Calu3 (cell line): ENCODE measurements at places on chromosomes 2 and 18.

GRCh38 chr2:40178971-40179370 is 272.9 kb downstream of the SLC8A1 start:
- no peak for DNase-seq

DNA sequence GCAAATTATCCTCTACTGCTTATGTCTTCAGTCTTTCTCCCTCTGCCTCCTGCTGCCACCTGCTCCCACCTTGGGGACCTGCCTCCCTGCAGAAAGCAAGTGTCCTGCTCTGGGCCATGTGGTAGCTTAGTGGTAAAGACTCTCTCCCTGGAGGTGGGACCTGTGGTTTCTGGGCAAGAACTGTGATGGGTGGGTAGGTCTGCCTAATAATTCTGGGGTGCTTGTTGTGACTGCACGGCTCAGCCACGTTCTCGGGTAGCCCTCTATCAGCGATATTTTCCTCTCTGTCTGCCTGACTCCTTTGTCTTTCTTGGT is 16.4 kb upstream of the CD28 start:
- no peak for DNase-seq

- DNase-seq: peak; percentile 54
Observed at GRCh38 chr2:69616755-69617154, 26.8 kb downstream of the AAK1 start.

GRCh38 chr2:149819356-149819957 is 231.9 kb upstream of the MMADHC start:
- DNase-seq: peak; percentile 59

DNA sequence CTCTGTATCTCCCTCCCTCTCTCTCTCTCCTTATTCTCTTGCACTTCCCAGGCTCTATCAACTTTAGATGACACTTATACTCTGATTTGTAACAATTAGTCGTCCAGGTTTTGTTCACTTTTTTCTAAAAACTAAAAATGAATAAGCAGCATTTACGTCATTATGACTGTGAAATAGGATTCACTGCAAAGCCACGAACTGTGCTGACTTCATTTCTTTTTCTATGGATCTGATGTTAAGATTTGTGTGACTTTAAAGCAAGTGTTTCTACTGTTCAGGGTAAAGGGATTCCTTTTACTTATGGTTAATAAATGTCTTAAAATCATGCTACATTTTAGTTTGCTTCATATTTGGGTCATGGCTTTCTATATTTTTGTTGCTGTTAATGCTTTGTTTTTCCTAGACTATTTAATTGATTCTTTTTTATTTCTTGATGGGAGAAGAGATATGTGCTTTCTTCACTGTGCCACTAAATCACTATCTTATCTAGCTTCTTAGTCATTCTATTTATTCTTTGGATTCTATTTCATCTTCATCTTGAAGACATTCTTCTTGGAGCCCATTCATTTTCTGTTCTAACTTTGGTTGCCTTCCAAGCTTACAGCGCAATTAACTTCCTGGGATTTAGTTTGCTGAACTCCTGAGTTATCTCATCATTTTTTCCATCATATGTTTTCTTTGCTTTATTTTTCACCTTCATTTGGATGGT is 480.4 kb upstream of the TRIB2 start:
- DNase-seq: no peak
